ENCODE measurements at places on chromosomes 2 and 18.

- DNase-seq, result no peak
These were observed 161.7 kb upstream of the SLC39A10 start for GRCh38 chr2:195495351-195495750.

DNA sequence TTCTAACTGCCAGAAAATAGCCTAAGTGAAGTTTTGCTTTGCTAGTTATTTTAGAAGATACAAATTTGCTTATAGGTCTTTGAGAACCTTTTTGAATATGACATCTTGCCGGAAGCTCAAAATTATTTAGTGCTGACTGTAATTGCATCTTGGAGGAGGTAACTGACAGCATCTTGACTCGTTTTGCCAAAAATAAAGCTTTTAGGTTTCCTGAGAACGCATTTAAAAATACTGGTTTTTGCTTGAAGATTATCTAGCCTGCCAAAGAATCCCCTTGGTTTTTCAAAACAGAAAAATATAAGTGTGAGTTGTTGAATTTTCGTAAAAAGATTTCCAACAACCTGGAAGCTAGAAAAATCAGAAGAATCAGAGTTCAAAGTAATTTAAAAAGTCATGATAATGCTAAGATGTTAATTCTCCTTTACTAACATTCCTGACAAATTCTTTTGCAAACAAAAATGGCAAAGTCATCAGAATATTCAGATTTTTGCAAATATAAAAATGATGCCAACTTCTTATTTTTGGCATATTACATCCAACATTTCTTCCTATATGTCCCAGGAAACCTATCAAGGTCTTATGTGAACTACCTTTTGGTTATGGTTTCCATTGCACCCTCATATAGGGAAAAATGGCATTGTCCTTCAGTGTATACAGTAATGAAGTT lies 178.0 kb upstream of the SLC8A1 start:
- no peak for DNase-seq

DNA sequence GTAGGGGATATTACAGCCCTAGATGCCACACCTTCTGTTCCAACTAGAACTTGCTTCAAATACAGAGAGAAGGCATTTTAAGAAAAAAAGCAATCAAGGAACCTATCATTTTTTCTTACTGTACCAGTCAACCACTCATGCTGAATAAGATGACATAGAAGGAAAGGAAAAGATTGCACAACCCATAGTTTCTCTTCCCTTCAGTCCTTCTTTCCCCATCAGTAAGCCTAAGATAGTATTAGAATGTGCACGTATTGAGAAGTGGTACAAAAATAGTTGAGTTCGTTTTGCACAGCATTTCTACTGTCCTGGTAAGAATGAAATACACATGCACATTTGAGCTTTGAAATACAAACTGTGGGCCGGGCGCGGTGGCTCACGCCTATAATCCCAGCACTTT lies 27.0 kb upstream of the HK2 start:
- DNase-seq, result no peak

GRCh38 chr2:231256494-231256893 lies 58.1 kb downstream of the ARMC9 start:
- DNase-seq, result no peak
